ENCODE measurements at places on chromosomes 16 and 17. TPM values are rescaled to one million over a fixed set of nuclear protein-coding genes. Genes with fewer than 3 reads are reported as not detected.

DNA sequence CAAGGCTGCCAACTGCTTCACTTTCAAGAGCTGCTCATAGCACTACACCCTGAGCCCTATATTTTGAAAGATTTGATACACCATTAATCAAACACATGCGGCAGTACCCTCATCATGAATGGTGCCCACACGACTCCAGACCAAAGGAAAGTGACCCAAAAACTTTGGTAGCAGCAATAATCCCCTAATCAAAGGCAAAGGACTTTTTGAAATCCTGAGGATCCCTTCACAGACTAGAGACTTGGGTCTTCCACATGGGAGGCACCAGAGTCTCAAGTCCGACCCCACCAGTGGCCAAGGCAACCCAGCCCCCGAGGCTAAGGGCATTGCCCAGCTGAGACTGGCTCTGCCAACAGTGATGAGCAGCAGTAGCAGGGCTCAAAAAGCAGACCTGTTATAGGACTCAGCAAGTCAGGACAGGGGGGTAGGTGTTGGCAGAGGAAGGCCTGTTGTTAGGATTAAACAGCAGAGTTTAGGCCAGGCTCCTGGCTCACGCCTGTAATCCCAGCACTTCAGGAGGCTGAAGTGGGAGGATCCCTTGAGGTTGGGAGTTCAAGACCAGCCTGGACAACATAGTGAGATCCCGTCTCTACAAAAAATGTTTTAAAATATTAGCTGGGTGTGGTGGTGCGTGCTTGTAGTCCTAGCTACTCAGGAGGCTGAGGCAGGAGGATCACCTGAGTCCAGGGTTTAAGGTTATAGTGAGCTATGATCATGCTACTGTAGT is 3.2 kb downstream of the TRIM25 start:
- H3K27ac ChIP-seq = peak overlapping the region; percentile 58
- H3K4me3 ChIP-seq = no peak overlapping the region
- H3K27me3 ChIP-seq = no peaks in the 10 kb centered on the region

- no peak for DNase-seq
- H3K27me3 ChIP-seq = no peaks in the 10 kb centered on the region
- H3K4me3 ChIP-seq = peak overlapping the region; percentile 88
Observed at GRCh38 chr17:69325518-69326376, 1.2 kb downstream of the ABCA5 start.

DNA sequence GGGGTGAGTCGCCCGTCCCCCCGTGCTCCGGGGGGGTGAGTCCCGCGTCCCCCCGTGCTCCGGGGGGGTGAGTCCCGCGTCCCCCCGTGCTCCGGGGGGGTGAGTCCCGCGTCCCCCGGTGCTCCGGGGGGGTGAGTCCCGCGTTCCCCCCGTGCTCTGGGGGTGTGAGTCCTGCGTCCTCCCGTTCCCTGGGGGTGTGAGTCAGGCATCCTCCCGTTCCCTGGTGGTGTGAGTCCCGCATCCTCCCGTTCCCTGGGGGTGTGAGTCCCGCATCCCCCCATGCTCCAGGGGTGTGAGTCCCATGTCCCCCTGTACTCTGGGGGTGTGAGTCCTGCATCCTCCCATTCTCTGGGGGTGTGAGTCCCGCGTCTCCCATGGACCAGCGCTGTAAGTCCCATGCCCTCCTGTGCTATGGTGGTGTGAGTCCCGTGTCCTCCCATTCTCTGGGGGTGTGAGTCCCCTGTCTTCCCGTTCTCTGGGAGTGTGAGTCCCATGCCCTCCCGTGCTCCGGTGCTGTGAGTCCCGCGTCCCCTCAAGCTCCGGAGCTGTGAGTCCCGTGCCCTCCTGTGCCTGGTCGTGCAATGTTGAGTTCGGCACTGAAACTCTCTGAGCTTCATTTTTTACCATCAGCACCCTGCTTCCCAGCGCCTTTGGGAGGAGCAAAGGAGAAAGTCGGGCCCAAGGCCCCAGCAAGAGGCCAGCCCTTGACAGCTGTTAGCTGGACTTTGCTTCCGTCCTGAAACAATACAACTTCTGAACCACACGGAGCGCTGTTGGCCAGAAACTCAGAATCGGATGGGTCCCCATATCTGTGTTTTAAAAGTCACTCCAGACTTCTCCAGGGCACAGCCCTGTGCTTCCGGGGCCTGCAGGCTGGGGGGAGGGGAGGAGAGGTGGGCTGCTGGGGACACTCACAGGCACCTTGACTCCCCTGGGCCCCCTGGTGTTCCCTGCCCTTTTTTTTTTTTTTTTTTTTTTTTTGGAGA is 11.5 kb upstream of the ZC3H18 start:
- H3K27ac ChIP-seq = no peak overlapping the region
- DNase-seq = no peak
- H3K4me3 ChIP-seq = no peak overlapping the region
- H3K27me3 ChIP-seq = no peaks in the 10 kb centered on the region
- no peaks in the 10 kb centered on the region for H3K36me3 ChIP-seq

- H3K4me1 ChIP-seq = no peaks in the 10 kb centered on the region
- no peak for DNase-seq
- H3K36me3 ChIP-seq = no peaks in the 10 kb centered on the region
Observed at GRCh38 chr17:40963838-40964237, 2.9 kb downstream of the KRT39 start.

GRCh38 chr17:61133853-61134252 is 265.8 kb upstream of the TBX2 start:
- no peaks in the 10 kb centered on the region for H3K36me3 ChIP-seq
- no peaks in the 10 kb centered on the region for H3K27me3 ChIP-seq
- DNase-seq = no peak
- H3K4me1 ChIP-seq = no peaks in the 10 kb centered on the region

GRCh38 chr17:77459018-77459755 is 318.4 kb downstream of the SEC14L1 start:
- DNase-seq = no peak
- no peak overlapping the region for H3K27ac ChIP-seq
- H3K27me3 ChIP-seq = no peaks in the 10 kb centered on the region
- H3K4me3 ChIP-seq = no peak overlapping the region
- H3K4me1 ChIP-seq = no peaks in the 10 kb centered on the region

TBC1D26 gene
- total RNA-seq = not detected

GRCh38 chr17:82884970-82885353 is 45.1 kb upstream of the ZNF750 start:
- H3K4me1 ChIP-seq = no peaks in the 10 kb centered on the region
- peaks cover 4% of the 10 kb centered on the region for H3K36me3 ChIP-seq
- no peak for DNase-seq
- no peaks in the 10 kb centered on the region for H3K27me3 ChIP-seq
- no peak overlapping the region for H3K4me3 ChIP-seq

FUS gene
- total RNA-seq = 166 TPM

DNA sequence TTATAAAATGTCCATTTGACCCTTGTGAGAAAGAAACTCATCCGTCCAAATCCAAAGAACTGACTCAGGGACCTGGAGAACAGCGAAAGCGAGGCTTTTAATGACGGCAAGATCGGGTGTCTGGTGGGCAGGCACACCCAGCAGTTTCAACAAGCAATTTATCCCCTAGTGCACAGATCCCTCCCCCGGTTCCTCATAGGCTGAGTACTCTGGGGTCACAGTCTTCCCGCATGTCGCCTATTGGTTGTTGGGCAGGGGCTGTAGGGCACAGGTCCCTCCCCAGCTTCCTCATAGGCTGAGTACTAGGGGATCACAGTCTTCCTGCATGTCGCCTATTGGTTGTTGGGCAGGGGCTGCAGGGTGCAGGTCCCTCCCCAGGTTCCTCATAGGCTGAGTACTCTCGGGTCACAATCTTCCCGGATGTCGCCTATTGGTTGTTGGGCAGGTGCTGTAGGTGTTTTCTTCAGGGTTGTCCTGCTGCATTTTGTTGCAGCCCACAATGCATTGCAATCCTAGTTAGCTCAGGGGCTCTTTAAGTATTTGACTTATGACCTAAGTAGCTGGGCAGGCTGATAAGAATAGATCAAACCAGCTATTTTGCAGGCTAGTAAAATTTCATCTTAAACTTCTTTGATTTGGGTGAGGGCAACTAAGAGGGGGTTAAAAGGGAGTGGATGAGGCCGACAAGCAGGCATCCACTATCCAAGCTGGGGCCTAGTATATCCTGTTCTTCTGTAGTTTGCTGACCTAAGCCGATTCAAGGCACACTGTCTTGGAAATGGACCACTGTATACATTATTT is 3.6 kb upstream of the UTS2R start:
- no peaks in the 10 kb centered on the region for H3K36me3 ChIP-seq
- DNase-seq = no peak
- H3K27me3 ChIP-seq = peaks cover 8% of the 10 kb centered on the region
- no peak overlapping the region for H3K4me3 ChIP-seq
- peaks cover 9% of the 10 kb centered on the region for H3K4me1 ChIP-seq

DNA sequence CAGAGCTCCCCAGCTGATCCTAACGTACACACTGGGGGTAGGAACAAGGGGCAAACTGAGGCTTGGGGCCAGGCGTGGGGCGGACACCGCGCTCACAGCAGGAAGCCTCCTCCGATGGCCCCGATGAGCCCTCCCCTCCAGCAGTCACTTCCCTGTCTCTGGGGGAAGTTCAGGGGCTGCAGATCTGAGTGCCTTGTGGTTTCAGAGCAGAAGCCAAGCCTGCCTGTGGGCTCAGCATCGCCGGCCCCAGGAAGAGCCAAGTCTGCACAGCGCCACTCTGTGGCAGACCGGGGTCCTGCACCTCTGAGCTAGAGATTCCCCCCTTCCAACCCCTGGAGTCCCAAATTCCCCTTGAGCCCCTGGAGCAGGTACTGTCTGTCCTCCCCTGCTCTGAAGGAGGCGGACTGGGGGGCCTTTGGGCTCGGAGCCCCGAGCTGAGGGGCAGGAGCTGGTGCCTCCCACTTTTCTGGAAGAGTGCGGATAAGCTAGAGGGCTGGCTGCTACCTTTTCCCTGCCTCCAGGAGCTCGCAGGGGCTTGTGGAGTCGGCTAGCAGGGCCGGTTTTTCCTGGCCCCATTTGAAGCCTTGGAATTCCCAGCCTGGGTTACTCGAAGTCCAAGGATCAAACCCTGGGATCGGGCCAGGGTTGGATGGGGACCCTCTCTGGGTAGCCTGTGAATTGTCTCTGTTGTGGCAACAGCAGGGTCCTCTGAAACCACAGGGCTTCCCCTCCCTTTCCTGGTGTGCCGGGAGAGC is 2.9 kb downstream of the GSE1 start:
- H3K36me3 ChIP-seq = peaks cover 5% of the 10 kb centered on the region
- DNase-seq = peak; percentile 42
- no peak overlapping the region for H3K4me3 ChIP-seq
- H3K27me3 ChIP-seq = no peaks in the 10 kb centered on the region
- H3K4me1 ChIP-seq = peaks cover 30% of the 10 kb centered on the region

DNA sequence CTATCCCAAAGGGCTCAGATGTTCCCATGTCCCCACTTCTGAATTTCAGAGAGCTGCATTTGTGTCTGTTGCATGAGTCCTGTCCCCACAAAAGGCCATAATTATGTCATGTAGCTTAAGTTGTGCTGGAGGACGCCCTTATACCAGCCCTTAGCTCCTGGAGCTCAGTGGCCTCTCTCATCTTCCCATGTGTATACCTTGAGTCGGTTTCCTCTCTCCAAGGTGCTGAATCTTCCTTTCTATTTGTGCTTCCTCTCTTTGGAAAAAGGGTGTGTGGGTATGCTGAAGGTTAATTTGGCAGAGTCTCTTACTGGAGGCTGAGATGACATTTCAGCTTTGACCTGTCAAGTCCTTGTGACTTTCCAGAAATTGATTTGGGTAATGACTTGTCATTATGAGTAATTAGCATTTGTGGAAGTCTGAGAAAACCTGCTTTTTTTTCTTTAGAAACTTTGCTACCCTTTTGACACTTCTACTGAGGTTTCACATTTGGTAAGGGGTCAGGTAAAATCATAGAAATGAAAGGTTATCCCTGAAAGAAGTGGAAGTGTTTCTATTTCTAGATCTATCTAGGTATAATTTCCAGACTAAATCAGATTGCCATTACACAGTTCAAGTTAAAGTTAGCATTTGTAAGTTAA is 185.4 kb downstream of the ABCC12 start:
- no peak for DNase-seq
- H3K27ac ChIP-seq = no peak overlapping the region
- no peaks in the 10 kb centered on the region for H3K4me1 ChIP-seq
- no peaks in the 10 kb centered on the region for H3K36me3 ChIP-seq
- H3K4me3 ChIP-seq = no peak overlapping the region

DNA sequence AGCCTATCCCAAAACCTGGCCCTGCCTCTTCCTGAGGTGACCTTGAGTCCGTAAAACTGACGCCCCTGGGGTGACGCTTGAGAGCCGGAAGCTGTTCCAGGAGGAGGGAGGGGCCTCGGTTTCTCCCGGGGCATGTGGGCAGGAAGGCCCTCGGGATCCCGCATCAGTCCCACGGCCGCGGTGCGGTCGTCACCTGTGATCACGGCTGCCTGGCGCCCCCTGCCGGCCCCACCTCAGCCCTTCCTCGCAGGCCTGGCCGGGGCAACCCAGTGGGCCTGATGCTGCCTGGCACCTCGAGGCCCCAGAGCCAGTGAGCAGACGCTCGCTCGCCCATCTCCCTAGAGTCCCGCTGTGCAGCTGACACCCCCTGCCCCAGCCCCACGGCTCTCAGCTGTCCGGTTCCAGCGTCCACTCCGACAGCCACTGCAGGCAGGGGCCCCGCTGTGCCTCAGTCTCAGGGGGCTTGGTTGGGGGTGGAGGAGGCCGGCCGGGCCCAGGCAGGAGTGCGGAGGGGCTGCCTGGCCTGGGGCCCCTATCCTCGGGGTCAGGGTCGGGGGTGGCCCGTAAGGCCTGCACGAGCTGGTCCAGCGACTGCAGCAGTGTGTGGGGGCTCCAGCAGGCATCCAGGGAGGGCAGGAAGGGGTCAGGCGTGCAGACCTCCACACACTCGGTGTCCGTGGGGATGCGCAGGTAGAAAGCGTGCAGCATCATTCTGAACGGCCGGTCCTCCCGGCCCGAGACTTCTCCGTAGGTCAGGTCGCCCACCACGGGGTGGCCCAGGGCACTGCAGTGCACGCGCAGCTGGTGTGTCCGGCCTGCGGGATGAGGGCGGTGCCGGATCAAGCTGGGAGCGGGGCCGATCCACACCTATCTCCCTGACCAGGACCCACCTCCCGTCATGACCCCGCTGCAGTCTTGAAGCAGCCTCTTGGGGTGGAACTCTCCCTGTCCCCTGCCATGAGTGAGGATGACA is 2.3 kb downstream of the RPUSD1 start:
- peaks cover 17% of the 10 kb centered on the region for H3K4me1 ChIP-seq
- H3K4me3 ChIP-seq = no peak overlapping the region
- H3K27me3 ChIP-seq = no peaks in the 10 kb centered on the region
- DNase-seq = no peak
- H3K36me3 ChIP-seq = peaks cover 9% of the 10 kb centered on the region
- no peak overlapping the region for H3K27ac ChIP-seq

PPL gene
- total RNA-seq = 25.7 TPM

IL34 gene
- 116 TPM for total RNA-seq

DNA sequence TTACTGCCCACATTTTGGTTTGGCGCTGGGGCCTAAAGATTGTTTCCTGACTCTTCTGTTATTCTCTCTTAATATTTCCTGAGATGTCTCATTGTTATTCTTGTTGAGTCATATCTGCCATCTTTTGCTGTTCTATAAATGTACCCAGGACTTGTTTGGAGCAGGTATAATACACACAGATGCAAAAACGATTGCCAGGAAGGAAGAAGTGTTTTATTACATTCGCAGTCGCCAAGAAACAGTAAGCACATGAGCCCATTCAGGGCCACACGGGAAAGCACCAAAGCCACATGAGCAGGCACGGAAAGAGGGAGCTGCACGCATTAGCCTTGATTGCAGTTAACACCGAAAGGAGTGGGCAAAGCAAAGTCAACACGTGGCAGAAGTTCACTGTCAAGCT is 70.2 kb downstream of the ARHGAP44 start:
- DNase-seq = no peak
- H3K36me3 ChIP-seq = no peaks in the 10 kb centered on the region
- no peaks in the 10 kb centered on the region for H3K27me3 ChIP-seq
- H3K4me3 ChIP-seq = no peak overlapping the region
- H3K27ac ChIP-seq = no peak overlapping the region
